ENCODE measurements at places on chromosomes 7 and 10.

DNA sequence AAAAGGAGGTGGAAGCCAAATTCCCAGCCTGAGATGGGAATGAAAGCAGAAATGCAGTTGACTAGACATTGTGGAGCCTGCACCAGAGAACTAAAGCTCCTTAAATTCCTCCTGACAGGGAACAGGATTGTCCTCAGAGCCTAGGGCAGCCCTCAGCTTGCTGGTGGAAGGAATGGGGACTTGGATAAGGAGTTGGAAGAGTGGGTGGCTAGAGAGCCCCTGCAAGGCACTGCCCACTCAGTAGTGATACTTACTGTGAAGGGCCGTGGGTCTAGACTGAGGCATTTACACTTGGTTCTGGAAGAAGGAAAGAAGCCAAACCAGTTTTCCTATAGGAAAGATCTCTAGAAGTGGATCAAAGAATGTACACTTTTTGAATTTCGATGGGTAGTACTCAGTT, 117.6 kb downstream of the PLCE1 start:
- no peak for DNase-seq

DNA sequence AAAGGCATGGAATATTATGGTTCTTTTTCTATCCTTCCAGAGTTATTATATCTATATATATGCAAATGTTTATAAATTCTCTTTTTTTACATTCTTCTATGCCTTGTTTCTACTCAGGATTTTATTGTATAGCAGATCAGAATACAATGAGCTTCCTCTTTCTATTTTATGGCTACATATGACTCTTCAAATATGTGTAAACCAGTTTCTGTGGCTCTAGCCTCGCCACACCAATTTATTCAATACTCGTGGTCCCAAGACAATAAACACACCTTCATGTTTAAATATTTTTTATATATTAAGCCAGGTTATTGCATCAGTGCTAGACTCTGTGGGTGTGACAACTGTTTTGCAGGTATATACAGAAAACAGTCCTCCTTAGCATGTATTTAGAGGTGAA, 237.5 kb upstream of the MKLN1 start:
- no peak for DNase-seq

DNA sequence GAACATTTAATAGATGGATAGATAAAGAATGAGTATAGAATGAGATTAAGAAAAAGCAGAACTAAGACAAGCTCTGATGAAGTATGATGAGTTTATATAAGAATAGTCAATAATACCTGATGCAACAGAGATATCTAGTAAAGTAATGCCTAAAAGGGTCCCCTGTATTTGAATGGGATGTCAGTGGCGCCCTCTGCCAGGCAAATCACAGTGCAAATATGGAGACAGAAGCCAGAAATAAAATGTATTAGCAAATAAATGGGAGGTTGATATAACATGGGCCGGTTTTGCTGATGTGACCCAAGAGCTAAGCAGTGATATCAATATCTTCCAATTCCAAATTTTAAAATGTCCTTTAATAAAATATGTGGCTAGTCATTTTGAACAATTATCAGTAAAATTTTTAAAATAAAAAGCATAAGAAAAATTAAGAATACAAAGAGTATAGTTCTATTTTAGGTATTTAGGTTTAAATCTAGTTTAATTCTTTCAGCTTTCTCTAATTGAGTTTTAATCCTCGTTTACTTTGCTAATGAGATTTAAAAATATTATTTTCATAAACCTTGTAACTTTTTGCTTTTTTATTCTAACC, 62.6 kb downstream of the ADK start:
- DNase-seq, result no peak

DNA sequence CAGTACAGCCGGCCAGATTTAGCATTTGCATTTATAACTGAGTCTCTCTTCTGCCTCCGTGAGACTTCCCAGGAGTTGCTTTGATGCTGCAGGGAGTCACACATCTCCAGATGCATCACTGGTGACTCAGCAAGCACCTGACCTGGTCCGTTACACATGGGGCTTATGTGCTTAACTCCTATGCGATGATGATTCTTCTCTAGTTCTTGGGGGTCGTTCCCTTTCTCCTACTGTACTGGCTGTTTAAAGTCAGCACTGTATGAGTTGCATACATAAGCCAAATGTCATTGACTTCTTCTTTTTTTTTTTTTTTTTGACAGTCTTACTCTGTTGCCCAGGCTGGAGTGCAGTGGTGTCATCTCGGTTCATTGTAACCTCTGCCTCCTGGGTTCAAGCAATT, 13.0 kb upstream of the AKR1E2 start:
- DNase-seq, result no peak

DNA sequence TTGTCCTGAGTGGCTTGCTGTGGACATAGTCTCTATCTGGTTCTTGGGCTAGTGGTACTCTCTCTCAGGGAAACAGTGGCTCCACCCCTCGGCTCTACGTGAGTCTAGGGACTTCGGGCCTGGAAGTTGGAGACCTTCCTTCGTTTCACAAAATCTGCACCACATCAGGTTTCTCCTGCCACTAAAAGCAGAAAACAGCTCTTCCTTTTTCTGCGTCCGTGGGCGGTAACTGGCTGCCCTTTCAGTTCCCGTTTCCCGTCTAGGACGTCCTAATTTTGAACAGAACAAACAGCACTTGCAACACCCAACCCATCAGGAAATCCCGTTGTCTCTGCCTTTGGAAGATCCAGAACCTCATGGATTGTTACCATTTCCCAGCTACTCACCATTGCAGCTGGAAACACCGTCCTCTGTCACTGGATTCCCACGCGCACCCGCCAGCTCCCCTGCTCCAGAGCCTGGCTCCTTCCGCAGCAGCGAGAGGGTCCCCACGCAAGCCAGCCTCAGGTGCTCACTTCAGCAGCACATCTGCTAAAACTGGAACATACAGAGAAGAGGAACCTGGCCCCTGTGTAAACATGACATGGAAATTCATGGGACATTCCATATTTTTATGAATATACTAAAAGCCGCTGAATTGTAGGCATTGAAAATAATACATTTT, 311.4 kb upstream of the AKR1E2 start:
- no peak for DNase-seq
